ENCODE measurements at places on chromosomes 3 and 15.
A peak's percentile ranks its signal among the peaks of the same experiment; 100 is the strongest.

DNA sequence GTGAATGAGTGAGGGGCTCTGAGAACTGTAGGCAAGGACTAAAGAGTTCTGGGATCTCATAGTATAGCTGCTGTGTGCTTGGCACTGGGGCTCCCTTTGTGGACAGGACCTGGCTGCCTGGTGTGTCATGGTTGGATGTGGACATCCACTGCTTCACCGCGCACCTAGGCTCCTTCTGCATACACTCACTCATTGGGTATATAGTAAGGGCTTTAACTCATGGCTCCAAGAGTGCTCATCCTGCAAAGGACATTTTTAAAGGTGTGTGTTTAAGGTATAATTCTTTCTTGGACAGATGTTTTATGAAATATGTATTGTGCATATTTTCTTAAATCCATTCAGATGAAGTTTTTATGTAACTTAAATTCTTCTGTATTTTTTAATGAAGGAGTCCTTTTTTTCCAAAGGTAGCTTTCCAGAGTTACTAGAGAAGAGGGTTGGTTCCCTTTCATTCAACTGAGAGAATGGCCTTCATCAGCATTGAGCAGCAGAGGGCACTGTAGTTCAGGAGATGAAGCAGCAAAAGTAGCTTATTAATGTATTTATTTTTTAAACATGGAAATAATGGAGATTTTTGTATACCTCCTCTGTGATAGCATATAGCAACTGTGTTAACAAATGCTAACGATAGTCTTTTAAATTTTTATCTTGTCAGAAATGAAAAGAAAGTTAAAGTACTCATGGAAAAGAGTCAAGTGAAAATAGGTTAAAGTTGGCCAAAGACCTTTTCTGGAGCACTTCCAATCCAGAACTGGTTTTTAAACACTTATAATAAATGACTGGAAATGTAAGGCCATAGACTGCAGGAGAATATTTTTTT, 25.2 kb downstream of the OXNAD1 start:
- peak; percentile 15 for DNase-seq

- DNase-seq: no peak
Measured at GRCh38 chr15:45095661-45096060, 18.3 kb downstream of the DUOX2 start.

- peak; percentile 2 for DNase-seq
Measured at GRCh38 chr3:19885468-19885867, 48.5 kb downstream of the EFHB start.

DNA sequence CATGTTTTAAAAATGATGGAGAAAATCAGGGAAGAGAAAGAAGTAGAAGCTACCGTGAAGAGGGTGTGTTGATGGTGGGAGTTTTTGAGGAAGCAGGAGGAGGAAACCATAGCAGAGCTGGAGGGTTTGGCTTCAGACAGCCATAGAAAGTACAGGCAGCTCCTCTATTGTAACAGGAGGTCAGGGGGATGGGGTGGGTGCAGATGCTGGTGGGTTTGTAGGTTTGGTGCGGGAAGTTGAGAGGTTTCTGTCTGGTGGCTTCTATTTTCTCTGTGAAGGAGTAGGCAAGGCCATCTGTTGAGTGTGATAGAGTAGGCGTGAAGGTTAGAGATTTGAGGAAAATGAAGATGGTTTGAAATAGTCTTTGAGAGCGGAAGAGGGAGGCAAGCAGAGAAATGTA, 97.7 kb upstream of the TBC1D5 start:
- no peak for DNase-seq

GRCh38 chr15:98763179-98763578, 114.8 kb downstream of the IGF1R start:
- no peak for DNase-seq

DNA sequence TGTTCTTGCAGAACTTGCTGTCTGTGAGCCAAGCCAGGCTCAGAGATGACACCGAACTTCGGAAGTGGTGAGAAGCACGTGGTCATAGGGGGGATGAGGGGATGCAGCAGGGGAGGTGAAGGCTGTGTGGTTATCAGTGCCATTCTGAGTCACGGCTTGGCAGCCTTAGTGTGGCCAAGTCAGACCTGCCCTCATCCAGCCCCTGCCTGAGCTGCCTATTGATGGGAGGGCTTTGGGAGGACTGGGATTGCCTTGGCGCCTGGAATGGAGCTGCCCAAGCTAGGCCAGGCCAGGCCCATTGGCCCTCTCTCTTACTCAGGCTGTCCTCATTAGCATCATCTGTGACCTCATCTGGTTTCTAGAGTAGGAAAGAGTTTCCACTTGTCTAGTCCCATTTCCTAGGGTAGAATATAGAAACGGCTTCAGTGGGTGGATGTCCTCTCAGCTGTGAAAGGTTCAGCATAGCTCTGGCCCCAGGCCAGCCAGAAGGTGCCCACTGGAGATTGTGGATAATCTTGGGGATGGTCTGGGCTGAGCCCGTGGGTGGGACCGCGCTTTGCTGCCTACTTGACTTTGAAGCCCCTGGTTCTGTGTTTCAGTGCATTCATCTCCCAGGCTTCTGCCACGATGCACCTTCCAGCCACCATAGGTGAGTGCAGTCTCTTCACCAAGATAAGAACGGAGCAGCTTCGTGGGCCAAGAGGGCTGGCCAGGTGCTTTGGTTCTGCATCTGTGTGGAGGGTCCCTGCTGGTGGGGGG, 7.2 kb downstream of the FAH start:
- DNase-seq: no peak

- DNase-seq: no peak
Measured at GRCh38 chr3:143070977-143071551, 48.5 kb upstream of the CHST2 start.

DNA sequence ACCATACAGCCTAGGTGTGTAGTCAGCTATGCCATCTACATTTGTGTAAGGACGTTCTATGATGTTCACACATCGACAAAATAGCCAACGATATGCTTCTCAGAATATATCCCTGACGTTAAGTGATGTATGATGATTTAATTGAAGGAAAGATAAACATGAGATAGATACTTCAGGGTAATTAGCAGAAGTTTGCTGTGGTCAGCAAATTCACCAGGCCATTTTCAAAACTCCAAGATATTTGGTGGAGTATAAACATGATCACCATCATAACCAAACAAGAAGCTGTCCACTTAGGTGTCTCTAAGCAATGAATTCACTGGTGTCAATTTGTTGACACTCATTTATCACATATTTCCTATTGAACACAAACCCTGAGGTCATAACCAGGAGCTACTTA, 885.6 kb upstream of the NR2F2 start:
- DNase-seq: no peak

- DNase-seq: no peak
Measured at GRCh38 chr15:39272901-39273300, 308.0 kb upstream of the THBS1 start.

DNA sequence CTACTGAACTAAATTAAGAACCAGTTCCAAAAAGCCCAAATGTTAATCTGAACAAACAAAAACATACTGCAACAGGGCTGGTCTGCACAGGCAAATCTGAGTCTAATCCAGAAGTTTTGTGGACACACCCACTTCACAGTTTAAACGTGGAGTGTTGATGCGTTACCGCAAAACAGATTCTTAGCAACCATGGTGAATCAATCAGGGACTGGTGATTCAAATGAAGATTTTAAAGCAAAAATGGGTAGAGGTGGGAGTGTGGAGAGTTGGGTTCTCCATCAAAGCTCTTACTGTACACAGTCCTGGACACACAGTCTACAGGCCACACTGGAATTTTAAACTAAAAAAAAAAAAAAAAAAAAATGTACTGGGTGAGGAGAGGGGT, 5.2 kb downstream of the ANXA2 start:
- DNase-seq: no peak

DNA sequence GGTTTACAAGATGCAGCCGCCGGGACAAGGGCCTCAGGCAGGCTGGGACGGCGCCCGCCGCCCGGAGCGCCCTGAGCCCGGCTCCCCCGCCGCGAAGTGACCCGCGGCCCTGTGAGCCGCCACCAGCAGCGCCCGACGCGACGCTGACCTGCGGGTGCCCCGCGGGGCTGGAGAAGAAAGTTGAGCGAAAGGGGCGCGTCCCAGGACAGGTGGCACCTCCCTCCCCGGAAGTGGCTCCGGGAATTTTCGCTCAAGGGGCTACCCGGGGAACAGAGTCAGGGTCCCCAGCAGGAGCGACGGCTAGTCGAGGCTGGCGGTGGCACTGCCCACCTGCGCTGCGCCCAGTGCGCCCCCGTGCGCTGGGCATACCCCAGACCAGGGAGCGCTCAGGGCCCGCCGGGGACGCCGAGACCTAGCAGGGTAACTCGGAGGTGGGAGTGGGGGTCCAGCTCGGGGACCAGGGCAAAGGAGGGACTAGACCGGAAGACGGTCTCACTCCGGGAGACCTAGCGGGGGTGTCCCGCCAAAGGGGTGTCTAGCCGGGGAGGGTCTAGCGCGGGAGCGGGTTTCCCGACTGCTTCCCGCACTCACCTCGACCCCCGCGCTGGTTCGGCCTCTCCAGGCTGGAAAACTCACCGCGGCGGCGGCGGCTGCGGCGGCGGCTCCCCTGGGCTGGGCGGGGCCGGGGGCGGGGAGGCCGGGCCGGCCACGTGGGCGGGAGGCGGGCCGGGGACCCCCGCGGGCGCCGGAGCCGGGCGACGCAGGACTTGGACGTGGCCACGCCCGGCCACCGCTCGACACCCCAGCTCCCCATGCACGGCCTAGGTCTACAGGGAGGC, 18.4 kb downstream of the SPATA12 start:
- peak; percentile 2 for DNase-seq

GRCh38 chr3:70291097-70291482, 21.3 kb downstream of the MDFIC2 start:
- DNase-seq: no peak

GRCh38 chr3:143888846-143889245, 40.6 kb upstream of the SLC9A9 start:
- DNase-seq: no peak

DNA sequence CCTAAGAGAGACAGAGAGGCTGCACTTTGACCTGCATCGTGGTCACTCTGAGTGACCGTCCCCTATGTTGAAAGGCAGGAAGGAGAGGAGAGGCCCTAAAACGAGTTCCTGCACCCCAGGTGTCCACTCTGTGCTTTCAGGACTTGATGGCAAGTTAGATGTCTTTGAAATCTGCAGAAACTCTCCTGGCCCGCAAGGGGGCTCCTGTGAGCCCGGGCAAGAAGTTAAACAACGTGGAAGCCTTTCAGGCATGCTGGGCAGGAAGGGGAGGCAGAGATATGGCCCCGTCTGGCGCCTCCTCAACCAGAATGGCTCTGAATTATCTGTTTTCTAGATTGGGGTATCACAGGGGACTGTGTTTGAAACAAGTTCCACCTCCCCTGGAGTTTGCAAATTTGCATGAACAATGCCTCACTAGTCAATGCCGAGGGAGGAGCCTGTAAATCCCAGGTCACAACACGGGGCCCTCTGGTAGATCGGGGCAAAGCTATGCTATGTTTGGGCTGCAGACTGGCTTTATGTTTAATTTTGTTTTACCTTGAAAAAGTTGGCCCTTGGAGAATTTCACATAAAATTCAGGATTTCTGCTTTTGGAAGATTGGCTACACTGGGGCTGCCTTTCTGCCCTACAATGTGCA, 9.8 kb downstream of the CTXND1 start:
- DNase-seq: no peak

- DNase-seq: no peak
Measured at GRCh38 chr15:56672721-56673120, 60.6 kb downstream of the ZNF280D start.

DNA sequence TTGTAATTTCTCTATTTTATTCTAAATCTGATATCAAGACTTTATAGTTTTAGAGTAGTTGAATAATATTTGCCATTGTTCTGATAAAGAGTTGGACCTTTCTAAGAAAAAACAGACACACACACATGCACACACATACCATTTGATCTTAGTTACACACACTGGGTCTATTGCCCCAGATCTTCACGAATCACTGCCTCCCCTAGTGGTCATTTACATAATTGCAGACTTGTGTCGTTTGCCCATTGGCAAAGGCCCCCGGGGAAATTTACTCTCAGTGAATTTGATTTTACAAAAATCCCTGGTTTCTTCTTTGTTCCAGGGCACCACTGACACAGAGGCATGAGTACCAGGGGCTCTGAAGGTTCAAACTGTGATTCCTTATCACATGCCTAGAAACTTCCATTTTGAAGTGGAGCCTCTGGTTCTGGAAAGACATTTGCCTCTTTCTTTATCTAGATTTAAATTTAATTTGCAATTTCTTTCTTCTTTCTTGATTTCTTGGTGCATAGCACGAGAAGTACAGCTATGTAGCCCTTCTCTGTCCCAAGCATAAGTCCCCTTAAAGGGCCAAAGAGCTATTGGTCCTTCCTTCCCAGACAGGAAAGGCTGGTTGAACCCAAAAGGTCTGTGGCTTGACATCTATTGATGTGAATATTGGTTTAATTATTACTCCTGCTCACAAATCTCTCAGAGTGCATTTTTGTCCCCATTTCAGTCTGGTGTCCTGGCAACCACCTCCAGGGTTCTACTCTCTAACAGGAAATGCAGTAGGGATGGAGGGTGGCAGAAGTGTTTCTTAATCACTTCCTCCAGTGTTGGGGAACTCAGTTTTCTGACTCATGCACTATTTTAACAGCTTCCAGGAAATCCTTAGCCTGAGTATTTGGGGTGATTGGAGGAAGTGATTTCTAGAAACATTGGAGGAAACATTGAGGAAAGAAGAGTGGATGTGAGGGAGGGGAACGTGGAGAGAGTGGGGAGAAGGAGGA, 32.4 kb upstream of the SLC6A11 start:
- DNase-seq: no peak

DNA sequence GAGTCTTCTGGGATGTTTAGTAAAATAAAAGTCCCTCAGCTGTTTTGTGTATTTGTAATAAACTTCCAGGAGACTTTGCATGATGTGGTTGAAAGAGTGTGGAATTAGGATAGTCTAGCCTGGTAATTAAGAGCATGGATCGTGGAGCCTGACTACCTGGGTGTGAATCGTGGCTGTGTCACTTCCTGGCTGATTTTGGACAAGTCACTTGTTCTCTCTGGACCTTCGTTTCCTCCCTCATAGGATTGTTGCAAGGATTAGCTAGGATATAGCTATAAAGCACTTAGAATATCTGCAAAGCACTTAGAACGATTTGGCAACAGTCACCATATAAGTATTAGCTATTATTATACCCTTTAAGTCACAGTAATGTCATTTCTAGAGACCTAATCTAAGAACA, 40.2 kb downstream of the SLMAP start:
- DNase-seq: no peak

GRCh38 chr3:40162616-40163015, 146.9 kb upstream of the EIF1B start:
- DNase-seq: no peak

- DNase-seq: no peak
Measured at GRCh38 chr15:97815835-97816234, 144.7 kb upstream of the ARRDC4 start.

Data from NCI-H748 treated with DMSO at 0.1 percent for 48 hours (cell line).